HuH-7 (cell line): ENCODE measurements at places on chromosomes 5 and 9.
A peak's percentile ranks its signal among the peaks of the same experiment; 100 is the strongest.

DNA sequence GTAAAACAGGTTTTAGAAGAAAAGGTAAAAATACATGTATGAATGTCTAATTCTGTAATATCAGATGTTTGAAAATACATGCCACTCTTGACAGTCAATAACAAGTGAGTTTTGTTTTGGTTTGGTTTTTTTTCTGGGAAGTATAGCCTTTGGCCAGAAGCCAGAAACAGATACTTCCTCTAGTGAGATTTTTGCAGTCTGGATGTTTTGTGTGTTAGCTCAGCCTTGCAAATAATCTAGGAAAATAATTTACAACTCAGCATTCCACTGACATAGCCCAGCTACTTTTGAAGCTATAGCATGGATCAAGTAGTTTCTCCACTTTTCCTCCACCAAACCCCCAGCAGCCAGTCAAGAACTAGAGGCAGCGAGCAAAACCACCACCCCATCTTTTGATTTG lies 56.7 kb downstream of the SLC1A1 start:
- DNase-seq = no peak

- no peak for DNase-seq
Observed at GRCh38 chr9:8916771-8917170, 1117.2 kb upstream of the DMAC1 start.

DNA sequence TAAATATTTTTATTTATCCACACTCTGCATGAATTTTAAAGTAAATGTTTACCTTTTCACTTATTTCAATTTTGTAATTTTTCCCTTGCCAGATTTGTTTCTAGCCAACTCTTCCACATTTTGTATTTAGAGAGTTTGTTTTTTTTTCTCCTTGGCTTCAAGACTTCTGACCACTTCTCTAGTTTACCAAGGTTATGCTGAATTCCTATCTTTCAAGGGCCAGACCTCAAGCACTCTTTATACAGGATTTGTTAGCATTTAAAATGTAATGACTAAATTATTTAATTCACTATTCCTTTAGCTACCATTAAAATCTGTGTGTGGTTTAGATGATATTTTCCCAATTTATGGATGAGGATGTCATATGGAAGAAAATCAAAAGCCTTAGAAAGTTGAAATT lies 42.5 kb downstream of the MEF2C start:
- no peak for DNase-seq

DNA sequence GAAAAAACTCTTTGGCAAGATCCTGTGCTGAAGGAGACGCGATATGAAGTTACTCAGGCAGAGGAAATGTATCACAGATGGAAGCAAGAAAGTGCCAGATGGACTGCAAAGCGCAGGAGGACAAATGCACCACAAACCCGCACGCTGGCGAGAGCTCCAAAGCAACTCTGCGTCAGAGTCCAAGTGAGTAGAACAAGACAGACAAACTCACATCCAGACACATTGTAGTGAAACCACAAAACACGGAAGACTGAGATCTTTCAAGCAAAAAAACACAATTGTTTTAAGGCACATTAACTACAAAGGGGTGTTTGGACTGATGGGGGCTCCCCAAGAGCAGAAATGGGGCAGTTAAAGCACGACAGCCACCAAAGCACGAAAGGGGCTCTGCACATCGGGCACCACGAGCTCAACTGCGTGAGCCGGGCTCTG lies 39.2 kb upstream of the NKD2 start:
- no peak for DNase-seq

- DNase-seq = no peak
Observed at GRCh38 chr5:141787376-141787775, 90.8 kb downstream of the PCDH1 start.

DNA sequence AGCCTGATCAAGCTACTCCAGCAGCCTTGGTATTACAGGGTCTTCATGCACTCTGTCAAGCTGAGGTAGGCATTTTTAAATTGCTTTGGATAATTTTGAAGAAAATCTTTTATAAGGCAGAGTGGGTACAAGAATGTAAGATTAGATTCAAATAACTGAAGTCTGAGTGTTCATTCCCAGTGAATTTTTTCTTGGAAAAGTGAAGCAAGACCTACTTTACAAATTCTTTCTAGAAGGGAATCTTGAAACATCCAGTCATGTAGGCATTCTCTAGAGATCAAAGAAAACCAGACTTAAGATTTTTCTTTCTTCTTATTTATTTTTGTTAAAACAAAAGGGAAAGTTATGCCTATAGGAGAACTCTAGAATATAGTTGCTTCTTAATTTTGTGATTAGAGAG lies 139.0 kb downstream of the FOCAD start:
- DNase-seq = no peak

GRCh38 chr5:91408710-91409109 lies 25.6 kb upstream of the ARRDC3 start:
- DNase-seq = no peak

- DNase-seq = no peak
Observed at GRCh38 chr5:81950996-81951395, 20.8 kb upstream of the ATG10 start.

DNA sequence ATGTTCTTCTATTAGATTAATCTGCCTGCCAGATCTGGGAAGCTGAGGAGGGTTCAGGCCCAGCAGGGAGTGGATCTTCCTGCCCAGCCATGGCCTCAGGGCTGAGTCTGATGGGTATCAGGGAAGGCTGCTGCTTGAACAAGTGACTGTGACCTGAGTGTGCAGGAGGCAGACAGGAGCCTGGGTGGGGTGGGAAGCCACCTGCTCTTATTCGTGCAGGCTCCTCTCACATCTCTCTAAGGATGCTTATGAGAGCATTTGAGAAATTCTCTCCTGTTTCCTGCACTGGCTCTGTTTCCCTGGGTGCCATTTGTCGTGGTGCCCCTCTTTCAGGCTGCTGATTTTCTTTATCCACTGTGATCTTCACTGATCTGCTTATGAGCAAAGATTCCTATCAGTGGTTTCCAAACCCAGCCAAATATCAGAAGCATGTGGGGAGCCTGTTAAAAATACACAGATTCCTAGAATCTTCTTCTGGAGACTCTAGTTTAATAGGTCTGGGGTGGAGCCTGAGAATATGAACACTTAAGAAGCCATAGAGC lies 2.1 kb downstream of the RGS3 start:
- DNase-seq = no peak

DNA sequence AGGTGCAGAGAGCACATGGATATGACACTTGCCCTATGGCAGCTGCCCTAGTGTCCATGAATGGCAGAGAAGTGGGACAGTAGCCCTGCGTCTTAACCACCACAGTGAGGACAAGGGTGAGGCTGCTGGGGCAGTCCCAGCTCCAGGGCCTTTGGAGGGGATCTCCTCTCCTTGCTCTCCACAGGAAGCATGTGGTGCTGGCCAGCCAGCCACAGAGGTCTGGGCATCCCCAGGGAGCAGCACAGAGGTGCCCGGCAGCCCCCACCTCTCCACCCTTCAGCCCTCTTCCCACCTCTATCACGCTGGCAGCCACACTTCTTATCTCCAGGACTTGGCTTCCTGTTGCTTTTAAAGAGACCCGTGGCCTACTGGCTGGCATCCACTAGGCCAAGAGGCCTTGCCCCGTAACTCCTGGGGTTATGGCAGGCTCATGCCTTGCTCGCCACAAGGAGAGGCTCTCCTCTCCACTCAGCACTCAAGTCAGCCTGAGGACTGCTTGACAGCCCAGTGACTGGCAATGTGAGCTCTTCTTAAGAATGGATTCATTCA lies 21.9 kb downstream of the CSF2 start:
- DNase-seq = no peak

DNA sequence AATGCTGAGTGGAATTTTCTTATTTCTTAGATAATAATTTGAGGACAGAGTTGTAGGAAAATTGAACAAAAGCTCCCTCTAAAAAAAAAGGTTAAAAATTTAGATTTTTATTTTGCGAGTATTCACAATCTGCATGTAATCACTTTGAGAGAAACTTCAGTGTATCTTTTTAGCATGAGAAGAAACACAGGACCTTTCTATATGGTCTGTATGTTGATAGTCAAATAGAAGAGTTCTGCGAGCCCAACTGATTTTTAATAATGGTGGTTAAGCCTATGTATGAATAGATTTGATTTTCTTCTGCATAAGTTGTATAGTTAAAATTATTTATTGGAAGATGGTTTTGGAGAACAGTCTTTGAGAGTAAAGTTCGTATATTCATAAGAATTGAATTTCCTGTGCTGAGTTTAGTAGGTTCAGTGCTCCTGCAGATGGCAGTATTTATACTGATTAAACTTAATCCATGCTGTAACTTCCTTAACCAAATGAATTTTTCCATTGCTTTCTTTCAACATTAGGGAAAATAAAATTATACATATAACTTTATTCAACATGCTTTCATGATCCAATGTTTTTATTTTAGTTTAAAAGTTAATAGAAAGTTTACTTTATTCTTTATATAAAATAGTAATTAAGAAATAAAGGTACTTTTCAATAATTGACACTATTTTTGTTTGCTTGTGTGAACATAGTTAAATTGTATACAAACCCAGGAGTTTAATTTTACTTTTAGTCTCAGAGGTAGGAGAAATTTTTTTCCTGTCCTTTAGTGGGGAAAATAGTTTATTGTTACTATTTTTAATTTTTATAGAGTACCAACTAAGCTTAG lies 19.6 kb downstream of the TCERG1 start:
- DNase-seq = no peak

- DNase-seq = no peak
Observed at GRCh38 chr5:179259731-179260323, 85.4 kb downstream of the ADAMTS2 start.

- no peak for DNase-seq
Observed at GRCh38 chr5:55577353-55578060, 42.7 kb upstream of the PLPP1 start.

- DNase-seq = no peak
Observed at GRCh38 chr5:133441166-133441815, 171.1 kb downstream of the FSTL4 start.

GRCh38 chr5:32076699-32077695 lies 97.1 kb downstream of the GOLPH3 start:
- DNase-seq = peak; percentile 28

GRCh38 chr9:20319641-20320337 lies 302.5 kb downstream of the MLLT3 start:
- DNase-seq = no peak

- DNase-seq = no peak
Observed at GRCh38 chr9:5582835-5583195, 46.1 kb upstream of the RIC1 start.

GRCh38 chr5:181198106-181198685 lies 6.8 kb downstream of the TRIM7 start:
- no peak for DNase-seq

GRCh38 chr5:60789551-60789950 lies 54.5 kb downstream of the ELOVL7 start:
- no peak for DNase-seq

GRCh38 chr9:124258607-124259157 lies 933 bp downstream of the NEK6 start:
- DNase-seq = no peak

- no peak for DNase-seq
Observed at GRCh38 chr5:101385276-101385675, 482.2 kb upstream of the ST8SIA4 start.

DNA sequence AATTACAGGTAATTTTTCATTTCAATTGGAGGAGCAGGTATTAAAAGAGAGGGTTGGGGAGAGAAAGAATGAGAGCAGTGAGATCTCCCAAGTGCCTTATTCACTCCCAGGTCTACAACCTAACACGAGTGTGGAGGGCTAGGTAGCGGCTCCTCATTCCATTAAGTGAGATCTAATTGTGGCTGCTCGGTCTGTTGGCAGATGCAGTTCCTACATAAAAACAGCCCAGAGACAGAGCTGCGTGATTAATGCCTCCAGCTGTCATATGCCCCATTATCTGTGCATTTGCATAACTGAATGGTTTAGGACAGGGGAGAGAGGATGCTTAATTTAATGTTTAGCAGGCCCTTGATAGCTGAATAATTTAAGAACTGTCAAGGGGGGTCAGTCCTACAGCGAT lies 100.5 kb downstream of the PSAT1 start:
- no peak for DNase-seq

DNA sequence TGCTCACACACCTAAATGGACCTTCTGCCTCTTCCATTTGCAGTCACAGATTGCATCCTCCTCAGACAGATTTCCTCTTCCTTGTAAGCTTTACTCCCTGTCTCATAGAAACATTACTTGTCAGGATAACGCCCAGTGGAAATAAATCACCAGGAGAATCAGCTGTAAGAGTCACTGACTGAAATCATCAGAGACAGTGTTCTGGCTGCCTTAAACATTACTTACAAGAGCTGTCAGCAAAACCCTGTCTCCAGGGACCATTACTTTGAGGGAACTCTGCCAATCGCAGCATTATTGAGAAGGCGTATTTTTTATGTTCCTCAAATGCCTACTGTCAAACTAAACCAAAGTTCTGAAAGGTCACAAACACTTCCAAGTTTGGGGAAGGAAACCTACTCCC lies 5.9 kb downstream of the DPYSL3 start:
- no peak for DNase-seq

- DNase-seq = no peak
Observed at GRCh38 chr5:119239119-119239417, 116.8 kb upstream of the TNFAIP8 start.

DNA sequence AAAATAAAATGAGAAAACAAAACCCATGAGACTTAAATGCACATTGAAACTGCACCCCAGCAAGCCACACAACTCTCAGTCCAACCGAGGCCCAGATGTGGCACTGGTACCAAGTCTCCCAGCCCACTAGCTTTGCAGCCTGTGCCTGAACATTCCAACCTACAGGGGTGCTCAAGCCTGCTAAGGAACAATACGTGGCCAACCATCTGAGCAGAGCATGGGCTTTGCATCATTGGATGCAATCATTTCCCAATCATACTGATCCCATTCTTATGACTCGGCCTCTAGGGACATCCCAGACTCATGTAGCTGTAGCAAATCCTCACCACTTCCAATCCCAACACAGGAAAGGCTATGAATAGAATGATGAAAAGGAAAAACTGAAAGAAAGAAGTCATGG lies 297.2 kb downstream of the SPOCK1 start:
- no peak for DNase-seq

DNA sequence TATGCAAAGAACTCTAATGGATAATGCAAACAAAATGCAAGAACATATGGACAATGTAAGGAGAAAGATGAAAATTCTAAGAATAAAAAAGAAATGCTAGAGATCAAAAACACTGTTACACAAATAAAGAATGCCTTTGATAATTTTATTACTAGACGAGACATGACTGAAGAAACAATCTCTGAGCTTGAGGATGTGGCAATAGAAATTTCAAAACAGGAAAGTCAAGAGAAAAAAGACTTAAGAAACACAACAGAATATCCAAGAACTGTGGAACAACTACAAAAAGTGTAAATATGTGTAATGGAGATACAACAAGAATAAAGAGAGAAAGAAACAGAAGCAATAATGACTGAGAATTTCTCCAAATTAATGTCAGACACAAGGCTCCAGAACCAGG lies 140.5 kb upstream of the ACOT12 start:
- DNase-seq = no peak

GRCh38 chr5:40627706-40628105 lies 52.0 kb upstream of the PTGER4 start:
- no peak for DNase-seq

- no peak for DNase-seq
Observed at GRCh38 chr5:53361708-53362107, 118.7 kb upstream of the FST start.

GRCh38 chr9:108813951-108814601 lies 41.7 kb downstream of the ACTL7B start:
- DNase-seq = no peak
